ENCODE measurements at places on chromosomes 3 and 15.

DNA sequence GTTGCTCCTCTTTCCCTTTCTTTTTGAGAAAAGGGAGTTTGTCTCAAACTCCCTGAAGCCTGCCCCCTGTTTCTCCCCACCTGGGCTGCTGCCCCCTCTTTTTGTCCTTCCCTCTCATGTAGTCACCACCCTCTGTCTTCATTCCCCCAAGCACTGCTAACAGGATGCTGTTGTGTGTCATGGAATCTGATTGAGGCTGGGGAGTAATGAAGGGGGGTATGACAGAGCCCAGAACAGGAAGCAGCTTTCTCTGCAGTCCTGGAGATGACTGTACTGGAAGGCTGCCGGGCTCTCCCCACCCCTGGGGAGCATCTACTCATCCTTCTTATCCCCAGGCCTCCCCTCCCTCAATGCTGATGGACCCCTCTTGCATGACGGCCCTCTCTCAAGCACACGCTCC lies 181.6 kb downstream of the ABHD5 start:
- DNase-seq, result no peak

DNA sequence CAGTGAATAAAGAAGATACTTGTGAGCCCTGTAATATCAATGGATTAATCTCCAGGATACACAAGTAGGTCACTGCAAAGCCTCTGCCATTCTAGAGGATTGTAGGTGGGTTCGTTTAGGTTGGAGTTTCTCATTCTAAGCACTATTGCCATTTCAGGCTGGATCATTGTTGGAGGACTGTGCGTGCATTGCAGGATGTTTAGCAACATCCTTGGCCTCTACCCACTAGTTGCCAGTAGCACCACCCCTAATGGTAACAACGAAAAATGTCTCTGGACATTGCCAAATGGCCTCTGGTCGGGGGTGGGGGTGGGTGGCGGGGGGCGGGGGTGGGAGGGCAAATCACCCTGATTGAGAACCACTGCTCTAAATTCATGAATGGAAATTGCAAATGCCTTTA lies 4.9 kb upstream of the IFT57 start:
- no peak for DNase-seq

DNA sequence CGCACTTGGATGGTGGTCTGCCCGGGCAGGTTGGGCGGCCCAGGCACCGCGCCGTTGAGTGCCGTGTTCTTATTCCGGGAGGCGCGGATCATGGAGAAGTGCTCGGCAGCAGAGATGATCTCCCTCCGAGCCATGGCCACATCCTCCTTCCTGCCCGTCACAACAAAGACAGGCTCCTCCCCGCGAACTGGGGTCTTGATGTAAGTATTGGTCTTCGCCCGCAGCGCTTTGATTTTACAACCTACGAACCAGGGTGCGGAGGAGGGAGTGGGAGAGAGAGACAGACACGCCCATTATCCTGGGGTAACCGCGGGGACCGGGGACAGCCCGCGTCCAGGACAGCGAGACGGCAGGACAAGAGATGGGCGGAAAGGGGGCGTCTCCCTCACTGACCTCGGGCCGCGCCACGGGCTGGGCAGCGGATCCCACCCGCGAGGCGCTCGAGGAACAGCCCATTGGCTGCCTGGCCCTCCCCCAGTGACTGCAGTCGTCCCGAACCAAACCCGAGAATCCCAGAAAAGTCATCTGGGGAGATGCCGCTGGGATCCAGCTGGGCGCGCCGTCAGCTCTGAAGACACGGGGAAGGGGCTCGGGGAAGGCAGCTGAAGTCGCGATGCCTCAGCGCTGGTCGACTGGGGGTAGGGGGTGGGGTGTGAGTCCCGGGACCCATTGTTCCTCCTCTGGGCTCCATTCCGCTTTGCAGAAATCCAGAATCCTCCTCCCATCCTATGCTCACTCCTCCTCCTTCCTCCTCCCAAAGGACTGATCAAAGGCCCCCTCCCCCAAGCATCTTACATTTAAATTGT lies 1.2 kb downstream of the MEX3B start:
- DNase-seq, result peak; percentile 75

- DNase-seq, result no peak
Observed at GRCh38 chr3:151351648-151352047, 22.3 kb upstream of the P2RY13 start.

- DNase-seq, result no peak
Observed at GRCh38 chr3:141091426-141091825, 40.3 kb downstream of the SPSB4 start.

DNA sequence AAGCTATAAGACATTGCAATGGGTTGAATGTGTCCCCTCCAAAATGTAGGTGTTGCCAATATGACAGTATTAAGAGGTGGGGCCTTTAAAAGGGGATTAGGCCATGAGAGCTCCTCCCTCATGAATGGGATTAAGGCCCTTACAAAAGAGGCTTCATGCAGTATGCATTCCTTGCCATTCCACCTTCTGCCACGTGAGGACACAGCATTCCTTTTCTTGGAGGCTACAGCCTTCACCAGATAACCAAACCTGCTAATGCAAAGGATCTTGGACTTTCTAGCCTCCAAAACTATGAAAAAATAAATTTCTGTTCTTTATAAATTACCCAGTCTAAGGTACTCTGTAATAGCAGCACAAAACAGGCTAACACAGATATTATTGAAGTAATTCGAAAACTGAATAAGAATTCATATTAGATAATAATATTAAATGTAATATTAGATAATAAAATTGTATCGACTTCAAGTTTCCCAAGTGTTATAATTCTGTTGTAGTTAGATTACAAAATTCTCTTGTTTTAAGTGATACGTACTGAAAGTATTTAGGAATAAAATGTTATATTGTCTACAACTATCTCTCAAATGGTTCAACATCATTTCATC lies 29.4 kb upstream of the ATP8B4 start:
- DNase-seq, result peak; percentile 45

GRCh38 chr3:142040941-142041491 lies 108.3 kb downstream of the TFDP2 start:
- DNase-seq, result no peak

DNA sequence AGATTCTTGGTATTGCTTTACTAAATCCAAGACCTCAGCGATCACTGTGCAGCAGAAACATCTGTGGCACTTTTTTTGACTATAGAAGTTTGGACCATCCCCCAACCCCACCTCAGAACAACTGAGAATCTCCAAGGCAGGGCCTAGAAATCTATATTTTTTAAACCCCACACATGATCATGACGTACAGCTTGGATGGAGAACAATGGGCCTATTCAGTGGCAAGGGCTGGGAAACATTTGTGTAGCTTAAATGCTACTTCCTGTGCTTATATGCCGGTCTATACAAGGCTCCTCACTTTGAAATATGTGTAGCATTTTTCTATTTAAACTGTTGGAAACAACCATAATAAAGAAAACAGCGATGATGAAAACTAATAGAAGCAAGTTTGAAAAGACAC lies 55.1 kb upstream of the SPRED1 start:
- no peak for DNase-seq

GRCh38 chr15:87287156-87287555 lies 969.4 kb downstream of the NTRK3 start:
- DNase-seq, result no peak

GRCh38 chr3:99394831-99395778 lies 243.3 kb upstream of the COL8A1 start:
- no peak for DNase-seq

- DNase-seq, result no peak
Observed at GRCh38 chr3:134392336-134392983, 18.2 kb upstream of the AMOTL2 start.

GRCh38 chr3:133428552-133428951 lies 28.7 kb downstream of the BFSP2 start:
- DNase-seq, result no peak

DNA sequence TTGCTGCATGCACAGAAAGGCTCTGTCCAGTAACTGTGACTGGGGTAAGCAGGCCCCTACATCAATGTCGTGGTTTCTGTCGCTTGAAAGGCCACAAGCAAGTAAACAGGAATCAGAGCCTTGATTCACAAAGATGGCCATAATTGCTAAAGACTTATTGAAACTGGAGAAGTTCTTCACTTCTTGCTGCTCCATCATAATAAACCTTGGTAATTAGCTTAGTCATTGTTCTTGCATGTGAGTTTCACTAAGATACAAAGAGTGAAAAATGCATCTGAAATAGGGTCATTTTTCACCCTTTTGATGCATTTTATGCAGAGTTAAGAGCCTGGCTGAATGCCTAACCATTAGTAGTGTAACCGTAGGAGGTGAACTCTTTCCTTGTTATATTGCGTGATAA lies 3.2 kb downstream of the SEMA6D start:
- DNase-seq, result no peak

DNA sequence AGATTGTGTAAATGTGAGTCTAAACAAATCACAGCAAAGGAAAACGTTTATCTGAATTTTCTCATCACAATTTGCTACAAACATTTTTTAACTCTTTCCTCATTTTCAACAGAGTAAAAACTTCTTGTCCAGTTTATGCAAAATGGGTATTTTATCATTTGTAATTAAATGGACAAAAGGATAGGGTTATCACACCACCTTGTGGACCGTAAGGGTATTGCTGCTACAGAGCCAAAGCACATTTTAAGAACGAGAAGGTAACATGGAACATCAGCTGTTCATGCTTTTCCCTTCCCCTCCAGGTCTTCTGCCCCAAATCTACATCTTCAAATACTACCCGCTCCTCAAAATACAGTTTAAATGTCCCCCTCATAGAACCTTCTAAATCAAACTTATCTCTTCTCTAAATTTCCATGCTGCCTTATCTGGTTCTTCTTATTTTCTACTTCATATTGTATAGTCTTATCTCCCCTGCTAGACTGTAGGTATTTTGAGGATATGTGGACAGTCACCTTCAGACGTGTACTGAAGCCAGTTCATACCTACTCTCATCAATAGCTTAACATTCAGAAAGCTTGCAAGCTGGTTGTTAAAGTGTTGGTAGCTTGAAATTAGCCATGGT lies 12.8 kb upstream of the SETMAR start:
- peak; percentile 48 for DNase-seq

GRCh38 chr3:113533534-113533892 lies 1.2 kb downstream of the SIDT1 start:
- DNase-seq, result no peak

- no peak for DNase-seq
Observed at GRCh38 chr3:48130321-48130904, 57.8 kb downstream of the CDC25A start.

DNA sequence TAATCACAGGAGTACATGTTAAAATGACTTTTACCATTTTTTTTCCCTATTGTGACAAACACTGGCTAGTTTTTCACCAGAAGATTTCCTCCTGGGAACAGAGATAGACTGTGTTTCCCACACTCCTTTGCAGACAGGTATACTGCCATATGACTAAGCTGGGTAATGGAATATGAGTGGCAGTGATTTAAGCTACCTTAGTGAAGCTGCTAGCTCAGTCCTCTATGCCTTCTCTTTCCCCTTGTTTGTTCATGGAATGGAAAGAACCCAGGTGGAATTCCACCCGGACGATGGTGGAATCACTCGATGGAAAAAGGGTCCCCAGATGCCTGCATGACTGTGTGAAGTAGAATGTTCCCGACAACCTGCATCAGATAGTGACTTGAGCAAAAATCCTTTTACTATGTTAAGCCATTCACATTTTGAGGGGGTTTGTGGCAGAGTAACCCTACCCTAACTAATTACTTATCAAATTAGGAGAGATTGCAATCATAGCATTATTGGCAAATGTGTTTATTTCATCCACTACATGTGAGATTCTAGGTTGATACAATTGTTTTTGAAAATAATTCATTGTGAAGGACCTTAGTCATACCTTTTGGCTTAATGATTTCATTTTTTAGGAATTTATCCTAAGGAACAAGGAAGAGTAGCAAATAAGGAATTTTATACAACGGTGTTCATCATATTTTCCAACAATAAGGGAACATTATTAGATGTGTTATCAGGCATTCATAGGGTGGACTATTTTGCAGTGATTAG lies 16.5 kb downstream of the THSD4 start:
- DNase-seq, result no peak

GRCh38 chr3:113753376-113753985 lies 6.6 kb downstream of the ATP6V1A start:
- no peak for DNase-seq

GRCh38 chr3:181493423-181493822 lies 218.3 kb upstream of the SOX2 start:
- no peak for DNase-seq

DNA sequence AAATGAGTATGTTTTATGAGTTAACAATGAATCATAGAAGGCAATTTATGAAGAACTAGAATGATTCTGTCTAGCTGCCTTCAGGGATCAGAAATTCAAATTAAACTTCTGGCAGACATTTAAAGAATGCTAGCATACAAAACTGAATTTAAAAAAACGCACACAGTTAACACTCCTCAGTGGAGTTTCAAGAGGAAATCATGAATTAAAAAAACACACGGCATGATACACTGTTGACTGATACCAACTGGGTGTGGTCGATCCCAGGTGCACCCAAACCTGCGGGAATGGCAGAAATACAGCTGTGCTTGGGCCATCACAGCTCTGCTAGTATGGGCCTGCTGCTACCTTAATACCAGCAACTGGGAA lies 526.0 kb downstream of the FOXP1 start:
- DNase-seq, result peak; percentile 30

DNA sequence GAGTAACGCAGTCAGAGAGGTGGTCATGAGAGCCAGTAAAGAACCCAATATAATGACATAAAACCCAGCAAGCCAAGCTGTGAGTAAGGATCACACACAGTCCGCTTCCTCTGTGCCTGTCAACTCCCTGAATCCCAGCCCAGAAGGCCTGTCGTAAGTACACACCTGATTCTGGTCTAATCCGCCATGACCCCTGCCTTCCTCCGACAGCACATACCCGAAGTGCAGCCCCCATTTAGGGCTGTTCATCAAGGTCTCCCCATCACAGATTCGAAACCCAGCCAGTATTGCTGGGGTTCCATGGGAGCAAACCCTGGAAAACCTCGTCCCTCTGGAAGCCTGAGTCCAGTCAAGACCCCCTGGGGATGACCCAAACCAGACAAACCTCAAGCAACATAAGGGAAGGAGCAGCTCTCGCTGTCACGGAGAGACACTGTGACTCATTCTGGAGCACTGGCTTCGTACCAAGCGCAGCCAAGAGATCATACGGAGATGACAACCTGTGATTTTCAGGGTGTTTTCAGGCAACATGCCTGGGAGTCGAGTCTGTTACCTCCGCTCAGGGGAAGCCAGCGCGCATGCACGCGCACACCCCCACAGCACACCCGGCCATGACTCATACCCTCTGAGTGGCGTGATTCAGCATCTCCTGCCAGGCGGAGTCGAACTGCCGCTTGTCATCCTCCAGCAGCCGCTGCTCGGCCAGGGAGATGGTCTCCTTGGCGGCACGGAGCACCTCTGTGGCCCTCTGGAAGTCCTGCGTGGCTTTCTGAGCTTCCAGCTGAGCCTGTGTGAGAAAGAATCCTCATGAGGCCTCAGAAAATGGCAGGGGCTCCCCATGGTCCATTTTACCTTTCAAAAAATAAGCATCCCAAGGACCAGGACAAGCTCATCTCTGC lies 63.0 kb downstream of the SH3BP5 start:
- DNase-seq, result no peak

- no peak for DNase-seq
Observed at GRCh38 chr3:52188556-52188955, 9.4 kb upstream of the ALAS1 start.

GRCh38 chr3:84906065-84906464 lies 52.7 kb upstream of the CADM2 start:
- DNase-seq, result no peak
